Germinal center (tissue), 1 donor: ENCODE measurements at places on chromosomes 7 and 10.

- no peak for DNase-seq
These were observed 48.8 kb upstream of the SAMD8 start for GRCh38 chr10:75062506-75063299.

DNA sequence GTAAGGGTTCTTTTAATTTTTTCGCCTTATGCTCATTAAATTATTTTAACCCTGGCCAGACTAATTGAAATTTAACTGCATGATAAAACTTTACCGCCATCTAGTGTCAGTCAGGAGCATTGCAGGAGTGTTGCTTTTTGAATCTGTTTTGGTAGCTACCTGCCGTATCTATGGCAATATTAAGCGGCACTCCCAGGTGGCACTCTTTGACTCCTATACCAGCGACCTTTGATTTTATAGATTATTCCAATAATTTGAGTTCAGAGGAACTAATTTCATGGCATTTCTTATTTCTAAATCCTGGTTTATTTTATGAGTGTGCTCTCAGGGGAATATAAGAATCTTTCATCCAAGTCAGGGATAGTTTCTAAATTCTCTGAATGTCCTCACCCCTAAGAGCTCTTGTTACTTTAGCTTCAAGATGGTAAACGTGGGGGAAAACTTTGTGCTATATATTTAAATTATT lies 198.9 kb downstream of the REEP3 start:
- DNase-seq: peak; percentile 54

DNA sequence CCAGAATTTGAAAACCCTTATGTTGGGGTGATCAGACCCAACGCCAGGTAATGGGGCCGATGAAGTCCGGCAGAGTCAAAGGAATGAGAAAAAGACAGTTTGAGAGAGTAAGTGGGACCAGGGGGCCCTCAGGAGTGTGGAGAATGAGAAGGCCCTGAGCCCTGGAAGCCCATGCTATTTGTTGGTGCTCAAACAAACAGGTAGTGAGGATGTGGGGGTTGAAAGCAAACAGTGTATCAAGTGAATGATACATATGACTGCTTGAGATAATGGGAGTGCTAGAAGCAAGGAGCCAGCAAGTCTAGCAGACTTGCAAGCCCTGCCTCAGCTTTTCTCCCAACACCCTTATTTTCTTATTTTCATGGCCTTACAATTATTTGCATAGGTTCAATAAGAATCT lies 11.2 kb upstream of the SEPTIN14 start:
- no peak for DNase-seq

DNA sequence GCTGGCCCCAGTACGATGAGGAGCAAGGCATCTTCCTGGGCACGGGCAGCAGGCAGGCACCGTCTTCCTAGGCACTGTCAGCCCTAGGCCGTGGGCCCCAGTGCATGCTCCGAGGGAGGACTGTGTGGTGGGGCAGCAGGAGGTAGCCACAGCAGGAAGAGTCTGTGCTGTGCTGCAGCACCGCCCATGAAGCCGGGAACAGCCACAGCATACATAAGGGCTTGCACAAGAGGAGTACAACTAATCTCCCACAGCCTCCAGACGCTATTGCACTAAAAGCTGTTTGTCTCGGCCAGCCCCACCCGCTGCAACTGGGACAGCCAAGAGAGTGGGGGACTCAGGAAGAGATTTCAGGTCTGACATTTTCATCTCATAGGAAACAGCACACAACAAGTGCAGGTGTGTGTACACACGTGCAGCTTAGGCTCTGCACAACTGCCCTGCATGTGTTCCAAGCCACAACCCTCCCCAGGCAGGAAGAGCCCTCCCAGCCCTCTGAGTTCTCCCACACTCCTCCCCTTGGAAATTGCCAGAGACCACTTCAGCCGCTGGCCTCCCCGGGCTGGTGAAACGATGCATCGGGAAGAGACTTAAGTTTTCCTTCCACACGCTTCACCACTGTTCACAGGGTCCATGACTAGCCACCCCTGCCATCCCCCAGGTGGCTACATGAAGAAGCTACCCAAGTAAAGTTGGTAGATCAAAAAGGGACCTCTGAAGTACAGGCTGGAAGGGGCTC lies 88.1 kb upstream of the DDC start:
- no peak for DNase-seq

- no peak for DNase-seq
These were observed 128.4 kb downstream of the ARHGAP22 start for GRCh38 chr10:48476279-48476982.

GRCh38 chr10:94320285-94320914 lies 42.3 kb downstream of the NOC3L start:
- DNase-seq: peak; percentile 42

- DNase-seq: no peak
These were observed 75.6 kb downstream of the CFAP46 start for GRCh38 chr10:132866601-132867381.

GRCh38 chr7:113819474-113819873 lies 99.3 kb downstream of the PPP1R3A start:
- no peak for DNase-seq

DNA sequence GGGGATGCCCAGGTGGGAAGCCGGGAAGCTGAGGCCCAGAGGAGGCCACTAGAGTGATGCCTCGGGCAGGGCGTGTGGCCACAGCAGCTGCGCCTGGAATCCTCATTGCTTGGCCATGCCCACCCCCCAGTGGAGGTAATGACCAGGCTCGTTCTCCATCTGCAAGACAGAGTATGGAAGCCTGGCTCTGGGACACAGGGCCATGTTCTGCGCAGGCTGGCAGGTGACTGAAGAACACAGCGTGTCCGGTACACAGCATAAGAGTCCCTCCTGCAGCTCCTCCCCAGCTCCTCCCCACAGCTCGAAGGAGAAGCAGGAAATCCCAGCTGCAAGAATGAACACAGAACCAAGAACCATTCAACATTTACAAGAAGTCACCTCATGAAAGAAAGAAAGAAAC lies 64.8 kb downstream of the SMURF1 start:
- DNase-seq: peak; percentile 7

DNA sequence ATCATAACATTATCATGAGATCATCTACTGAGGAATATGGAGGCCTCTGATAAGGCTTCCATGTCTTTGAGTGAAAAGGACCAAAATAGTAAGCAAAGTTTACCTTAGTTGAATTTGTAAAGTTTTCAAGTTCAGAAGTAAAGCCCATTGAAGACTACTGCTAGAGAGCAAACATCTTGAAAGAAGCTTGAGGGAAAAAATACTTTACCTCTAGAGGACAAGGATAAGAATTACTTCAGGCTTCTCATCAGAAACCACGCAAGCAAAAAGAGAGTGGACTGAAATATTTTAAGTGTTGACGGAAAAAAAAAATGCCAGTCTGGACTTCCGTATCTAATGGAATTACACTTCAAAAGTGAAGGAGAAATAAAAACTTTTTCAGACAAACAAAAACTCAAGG lies 114.3 kb downstream of the MPP7 start:
- no peak for DNase-seq

- DNase-seq: no peak
These were observed 235.1 kb upstream of the MEOX2 start for GRCh38 chr7:15921576-15921975.

GRCh38 chr7:37376386-37376785 lies 72.3 kb downstream of the ELMO1 start:
- no peak for DNase-seq

GRCh38 chr10:24241536-24242040 lies 32.6 kb downstream of the KIAA1217 start:
- no peak for DNase-seq

DNA sequence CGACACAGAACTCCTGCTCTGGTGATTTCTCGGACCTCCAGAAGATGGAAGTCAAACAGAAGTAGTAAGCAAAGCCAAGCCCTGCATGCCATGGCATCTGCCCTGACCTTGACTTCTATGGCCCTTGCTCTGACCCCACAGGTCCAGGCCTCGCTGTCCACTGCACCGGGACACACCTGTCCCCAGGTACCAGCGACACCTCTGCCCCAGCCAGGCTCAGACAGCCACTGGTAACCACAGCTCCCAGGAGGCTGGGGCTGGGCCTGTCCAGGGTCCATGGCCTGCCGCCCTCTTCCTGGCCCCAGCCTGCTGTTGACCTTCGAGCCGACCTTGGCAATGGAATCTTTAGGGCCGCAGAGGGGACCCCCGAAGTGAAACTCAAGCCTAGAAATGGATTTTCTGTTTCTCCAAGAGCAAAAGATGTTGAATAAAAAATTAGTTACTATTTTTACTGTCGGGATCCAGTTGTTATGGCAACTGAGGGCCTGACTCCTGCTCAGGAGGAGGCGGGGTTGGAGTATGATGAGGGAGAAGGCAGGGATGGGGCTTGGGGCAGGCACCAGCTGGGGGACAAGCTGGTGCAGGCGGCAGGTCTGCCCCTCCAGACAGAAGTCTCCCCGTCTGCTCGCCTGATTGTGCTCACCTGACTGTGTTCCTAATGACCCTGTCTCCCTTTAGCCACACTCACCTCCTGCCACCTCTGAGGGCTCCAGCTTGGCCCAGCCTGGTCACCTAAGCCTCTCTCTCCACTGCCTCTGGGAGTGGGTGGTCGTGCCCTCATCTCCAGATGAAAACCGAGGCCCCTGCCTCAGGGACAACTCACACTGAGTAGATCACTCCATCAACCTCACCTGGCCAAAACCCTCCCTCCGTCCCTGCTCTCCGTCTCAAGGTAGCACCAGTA lies 4.1 kb upstream of the MMD2 start:
- no peak for DNase-seq

- no peak for DNase-seq
These were observed 9.1 kb upstream of the TOMM7 start for GRCh38 chr7:22831602-22832305.

GRCh38 chr10:97083228-97083829 lies 102.4 kb downstream of the SLIT1 start:
- no peak for DNase-seq

DNA sequence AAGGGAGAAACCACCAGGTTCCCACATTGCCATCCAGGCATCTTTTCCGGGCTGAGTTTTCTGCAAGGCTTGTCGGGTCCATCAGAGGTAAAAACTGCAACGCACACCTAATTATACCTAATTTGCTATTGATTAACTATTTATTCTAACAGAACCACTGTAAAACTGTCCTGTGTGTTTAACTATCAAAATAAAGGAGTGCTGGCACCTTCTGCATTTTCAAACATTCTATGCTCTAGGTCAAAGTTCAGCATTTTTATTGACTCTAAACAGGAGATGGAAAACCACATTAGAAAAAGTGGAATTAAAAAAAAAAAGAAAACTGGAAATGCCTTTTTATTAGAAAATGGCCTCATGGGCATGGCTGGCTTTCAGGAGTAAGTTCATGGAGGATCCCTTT lies 82.0 kb downstream of the ADARB2 start:
- no peak for DNase-seq

DNA sequence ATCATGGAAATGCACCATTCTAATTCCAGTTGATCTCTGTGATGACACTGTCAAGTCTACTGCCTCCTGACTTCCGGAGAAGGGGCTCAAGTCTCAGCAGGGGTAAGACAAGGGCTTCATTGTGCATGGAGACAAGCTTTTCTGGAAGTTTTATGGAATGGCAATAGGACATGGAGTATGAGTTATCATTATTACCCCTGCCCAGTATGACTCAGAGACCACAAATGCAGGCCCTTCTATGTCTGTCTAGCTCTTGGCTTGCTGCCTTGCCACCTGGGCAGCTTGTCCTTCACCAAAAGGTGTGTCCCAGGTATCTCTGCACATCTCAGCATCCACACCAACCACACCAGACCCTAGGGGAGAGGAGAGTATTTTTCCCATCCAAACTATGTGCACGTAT lies 34.9 kb upstream of the KIAA1217 start:
- no peak for DNase-seq

GRCh38 chr7:151862606-151863381 lies 14.1 kb downstream of the PRKAG2 start:
- DNase-seq: no peak

DNA sequence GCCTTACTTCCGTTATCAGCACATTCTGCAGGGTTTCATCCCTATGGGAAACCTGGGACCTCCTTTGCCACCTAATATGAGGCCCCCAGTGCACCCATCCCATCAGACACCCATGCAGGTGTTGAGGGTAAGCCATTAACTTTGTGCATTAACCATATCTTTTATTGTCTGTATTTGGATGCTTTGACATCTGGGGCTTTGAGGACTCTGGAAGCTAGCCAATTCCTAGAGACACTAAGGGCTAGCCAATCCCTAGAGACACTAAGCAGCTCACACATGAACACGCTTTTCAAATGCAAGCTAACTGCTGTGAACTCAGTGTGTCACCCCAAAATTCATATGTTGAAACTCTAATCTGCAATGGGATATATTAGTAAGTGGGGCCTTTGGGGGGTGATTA lies 272.5 kb upstream of the COBL start:
- no peak for DNase-seq

- no peak for DNase-seq
These were observed 559 bp upstream of the STEAP2 start for GRCh38 chr7:90210981-90211380.
